ENCODE measurements at places on chromosomes 16 and 17.

GRCh38 chr16:28548306-28548802 lies 5.4 kb upstream of the SGF29 start:
- no peak for DNase-seq

- DNase-seq, result no peak
Observed at GRCh38 chr17:5123343-5124124, 7.7 kb downstream of the USP6 start.

DNA sequence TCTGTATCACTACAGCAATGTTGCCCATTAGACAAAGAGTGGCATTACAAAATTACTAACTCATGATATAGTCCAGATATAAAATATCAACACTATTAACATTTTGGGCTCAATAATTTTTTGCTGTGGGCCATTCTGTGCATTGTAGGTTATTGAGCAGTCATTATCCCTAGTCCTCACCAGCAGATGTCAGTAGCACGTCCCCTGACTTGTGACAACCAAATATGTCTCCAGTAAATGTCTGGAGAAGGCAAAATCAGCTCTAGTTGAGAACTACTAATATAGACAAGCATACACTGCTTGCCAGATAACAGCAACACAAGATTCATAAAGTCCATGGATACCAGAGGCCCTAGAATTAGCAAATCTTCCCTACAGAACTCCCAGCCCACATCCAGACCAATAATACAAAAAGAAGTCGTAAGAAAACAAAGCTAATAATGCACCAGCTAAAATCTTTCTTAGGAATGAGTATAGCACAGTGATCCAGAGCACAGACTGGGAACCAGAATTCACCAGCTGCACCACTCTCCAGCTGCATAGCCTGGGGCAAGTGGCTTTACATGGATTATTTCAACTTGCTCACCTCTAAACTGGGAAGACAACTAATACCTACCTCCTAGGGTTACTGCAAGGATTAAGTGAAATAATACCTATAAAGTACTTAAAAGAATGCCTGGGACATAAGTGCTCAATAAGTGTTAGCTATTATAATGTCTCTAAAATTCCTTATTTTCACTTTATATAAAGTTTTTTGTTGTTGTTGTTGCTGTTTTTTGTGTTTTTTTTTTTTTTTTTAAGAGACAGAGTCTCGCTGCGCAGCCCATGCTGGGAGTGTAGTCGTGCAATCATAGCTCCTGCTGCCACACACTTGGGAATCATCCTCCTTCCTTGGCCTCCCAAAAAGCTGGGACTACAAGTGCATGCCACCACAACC lies 23.7 kb downstream of the HELZ start:
- no peak for DNase-seq

DNA sequence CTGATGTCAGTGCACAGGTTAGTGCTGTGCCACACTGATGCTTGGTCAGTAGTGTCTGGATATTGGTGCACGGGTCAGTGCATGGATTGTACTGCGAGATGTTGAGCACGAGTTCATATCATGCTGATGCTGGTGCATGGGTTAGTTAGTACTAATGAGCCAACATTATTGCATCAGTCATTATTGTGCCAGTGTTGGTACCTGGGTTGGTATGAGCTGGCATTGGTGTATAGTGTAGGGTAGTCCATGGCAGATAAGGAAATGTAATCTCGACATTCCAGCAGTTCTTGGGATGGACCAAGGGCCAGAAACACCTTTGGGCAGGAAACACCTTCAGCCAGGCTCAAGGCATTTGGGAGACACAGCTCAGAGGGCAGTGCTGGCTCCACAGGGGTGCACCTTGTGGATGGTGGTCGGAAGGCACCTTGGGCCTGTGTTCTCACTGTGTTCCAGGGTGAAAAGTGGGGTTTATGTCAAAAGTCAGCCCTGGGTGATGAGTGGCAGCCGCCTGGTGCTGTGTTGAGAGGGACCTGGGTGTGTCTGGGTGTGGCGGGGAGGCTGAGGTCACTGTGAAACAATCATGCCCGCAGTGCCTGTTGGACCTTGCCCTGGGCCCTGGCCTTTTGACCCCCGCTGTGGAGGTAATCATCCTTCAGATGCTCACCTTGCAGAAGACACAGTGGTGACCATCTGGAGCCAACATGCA lies 100.7 kb upstream of the ZNF469 start:
- no peak for DNase-seq

DNA sequence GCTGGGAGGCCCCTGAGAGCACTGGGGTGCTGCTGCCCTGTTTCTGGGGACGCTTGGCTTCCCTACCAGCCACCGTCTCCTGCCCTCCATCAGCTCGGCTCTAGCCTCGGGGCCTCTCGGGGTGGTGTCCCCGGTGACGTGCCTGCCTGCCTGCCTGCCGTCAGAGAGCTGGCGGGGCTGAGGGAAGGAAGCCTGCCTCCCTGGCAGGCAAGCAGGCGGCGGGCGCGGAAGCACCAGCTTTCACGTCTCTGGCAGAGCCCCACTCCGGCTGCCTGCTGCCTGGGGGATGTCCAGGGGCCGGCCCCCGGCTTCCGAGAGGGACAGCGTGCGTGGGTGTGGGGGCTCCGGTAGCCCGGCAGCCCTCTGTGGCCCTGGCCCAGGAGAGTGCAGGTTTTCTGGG lies 9.3 kb downstream of the CENPX start:
- DNase-seq, result peak; percentile 65

- no peak for DNase-seq
Observed at GRCh38 chr16:22862046-22862445, 48.1 kb downstream of the HS3ST2 start.

DNA sequence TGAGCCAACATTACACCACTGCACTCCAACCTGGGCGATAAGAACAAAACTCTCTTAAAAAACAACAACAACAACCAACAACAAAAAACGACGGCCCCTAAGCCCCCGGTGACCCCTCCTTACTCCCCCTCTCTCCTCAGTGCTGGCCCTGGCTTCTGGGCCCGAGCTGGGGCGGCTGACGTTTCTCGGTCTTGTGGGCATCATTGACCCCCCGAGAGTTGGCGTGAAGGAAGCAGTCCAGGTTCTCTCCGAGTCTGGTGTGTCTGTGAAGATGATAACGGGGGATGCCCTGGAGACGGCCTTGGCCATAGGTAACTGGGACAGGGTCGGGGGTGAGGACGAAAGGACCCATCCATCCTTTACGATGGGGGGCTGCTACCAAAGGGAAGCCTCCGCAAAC lies 52.7 kb downstream of the MEAK7 start:
- no peak for DNase-seq

DNA sequence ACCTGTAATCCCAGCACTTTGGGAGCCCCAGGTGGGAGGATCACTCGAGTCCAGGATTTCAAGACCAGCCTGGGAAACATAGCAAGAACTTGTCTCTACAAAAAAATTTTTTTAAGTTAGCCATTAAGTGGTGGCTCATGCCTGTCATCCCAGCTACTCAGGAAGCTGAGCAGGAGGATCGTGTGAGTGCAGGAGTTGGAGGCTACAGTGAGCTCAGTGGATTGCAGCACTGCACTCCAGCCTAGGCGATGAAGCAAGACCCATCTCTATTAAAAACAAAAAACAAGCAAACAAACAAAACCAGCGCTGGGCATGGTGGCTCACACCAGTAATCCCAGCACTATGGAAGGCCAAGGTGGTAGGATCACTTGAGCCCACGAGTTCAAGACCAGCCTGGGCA lies 38.0 kb downstream of the HEATR3 start:
- DNase-seq, result no peak

GRCh38 chr17:28983286-28984230 lies 22.3 kb downstream of the SEZ6 start:
- DNase-seq, result no peak

- no peak for DNase-seq
Observed at GRCh38 chr17:31488264-31488981, 96.9 kb downstream of the RAB11FIP4 start.

- no peak for DNase-seq
Observed at GRCh38 chr17:1505586-1505985, 10.8 kb downstream of the INPP5K start.

DNA sequence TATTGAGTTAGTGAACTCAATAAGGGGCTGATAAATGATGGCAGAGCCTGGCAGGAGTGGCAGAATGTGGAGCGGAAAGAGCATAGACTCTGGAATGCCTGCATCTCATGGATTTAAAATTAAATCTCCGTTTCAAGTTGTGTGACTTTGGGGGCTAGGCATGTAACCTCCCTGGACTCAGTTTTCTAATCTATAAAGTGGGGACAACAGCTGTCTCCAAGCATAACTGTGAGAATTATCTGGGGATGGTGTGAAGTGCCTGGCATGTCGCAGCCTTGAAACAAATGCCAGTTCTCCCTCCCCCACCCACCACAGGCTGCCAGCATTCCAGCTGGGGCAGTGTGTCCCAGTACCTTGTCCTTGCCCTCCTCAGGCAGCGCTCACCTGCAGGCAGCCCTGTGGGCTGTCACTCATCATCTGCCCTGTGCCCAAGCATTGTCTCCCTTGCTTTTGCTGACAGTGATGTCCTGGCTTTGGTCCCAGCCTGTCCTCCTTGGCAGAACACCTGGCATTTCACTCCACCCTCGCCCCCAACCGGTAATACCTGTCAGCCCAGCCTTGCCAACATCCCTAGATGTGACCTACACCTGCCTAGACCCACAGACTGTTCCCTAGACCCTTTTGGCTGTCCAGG lies 129.6 kb downstream of the MRM1 start:
- no peak for DNase-seq

DNA sequence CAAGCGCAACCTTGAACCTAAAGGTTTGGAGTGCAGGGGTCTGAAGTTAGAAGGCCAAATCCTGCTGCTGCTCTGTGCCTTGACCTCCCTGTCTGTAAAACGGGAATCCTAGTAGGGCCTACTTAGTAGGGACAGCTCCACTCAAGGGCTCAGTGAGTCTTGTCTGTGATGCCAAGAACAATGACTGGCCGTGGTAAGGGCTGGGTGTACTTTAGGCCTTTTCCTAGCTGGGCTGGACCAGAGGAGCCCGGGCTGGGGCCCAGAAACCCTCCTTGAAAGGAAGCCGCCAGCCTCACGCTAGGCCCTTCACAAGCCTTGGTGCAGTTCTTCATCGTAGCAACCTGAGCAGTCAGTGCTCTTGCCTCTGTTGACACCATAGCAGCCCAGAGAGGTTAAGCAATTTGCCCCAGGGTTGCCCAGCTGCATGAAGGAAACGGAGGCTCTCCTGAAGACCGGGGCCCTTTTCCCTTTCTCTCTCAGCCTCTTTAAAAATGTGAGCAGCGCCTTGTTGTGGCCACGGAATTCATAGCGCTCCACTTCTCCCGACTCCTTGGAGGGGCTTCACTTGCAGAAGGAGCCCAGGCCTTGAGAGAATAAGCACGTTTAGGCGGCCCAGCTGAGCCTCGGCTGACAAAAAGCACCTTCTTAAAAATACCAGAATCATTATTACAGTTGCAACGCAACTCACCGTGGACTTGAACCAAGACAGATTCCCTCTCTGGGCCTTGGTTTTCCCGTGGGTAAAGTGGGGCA lies 4.4 kb downstream of the NECAB2 start:
- DNase-seq, result no peak

DNA sequence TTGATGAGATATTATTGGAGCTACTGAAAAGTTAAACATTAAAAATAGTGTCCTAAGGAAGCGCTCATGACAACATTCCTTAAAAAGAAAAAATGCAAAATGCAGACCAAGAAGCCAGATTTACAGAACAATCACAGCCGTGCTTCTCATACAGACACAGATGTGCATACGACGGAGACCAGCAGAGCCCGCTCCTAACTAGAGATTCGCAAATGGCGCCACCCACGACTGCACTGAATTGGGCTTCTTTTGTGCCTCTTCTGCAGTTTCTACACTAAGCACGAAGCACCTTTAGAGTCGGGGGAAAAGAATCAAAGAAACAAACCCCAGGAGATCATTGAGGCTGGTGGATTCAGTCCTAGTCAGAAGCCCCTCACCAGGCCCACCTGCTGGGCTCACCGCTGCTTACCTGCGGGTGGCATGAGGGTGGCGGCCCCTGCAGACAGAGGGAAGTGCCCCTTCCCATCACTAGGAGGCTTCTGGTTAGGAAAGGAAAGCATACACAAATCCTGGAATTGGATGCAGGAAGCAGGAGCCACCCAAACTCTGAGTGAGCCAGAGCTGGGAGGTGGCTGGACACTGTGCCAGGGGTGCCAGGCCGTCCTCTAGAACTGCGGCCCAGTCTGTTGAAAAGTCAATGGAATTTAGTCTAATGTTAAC lies 64.9 kb upstream of the CHMP6 start:
- DNase-seq, result no peak

GRCh38 chr17:76039121-76039520 lies 12.0 kb upstream of the EVPL start:
- DNase-seq, result no peak

DNA sequence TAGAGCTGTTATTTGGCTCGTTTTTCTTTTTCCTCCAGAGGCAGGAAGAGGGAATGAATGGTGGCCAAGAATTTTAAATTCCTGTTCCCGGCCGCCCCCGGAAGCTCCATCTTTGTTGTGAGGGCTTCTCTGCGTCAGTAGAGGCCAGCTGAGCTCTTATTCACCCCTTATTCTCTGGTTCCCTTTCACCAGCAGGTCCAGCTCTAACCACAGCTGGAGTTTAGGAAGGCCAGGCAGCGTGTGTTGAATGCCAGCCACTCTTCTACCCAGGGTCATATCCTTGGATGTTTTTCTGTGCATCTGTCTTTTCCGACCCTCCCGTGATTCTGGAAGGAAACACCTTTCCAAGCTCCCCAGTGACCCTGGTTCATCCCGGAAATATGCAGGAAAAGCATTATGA lies 570.5 kb downstream of the WWOX start:
- DNase-seq, result no peak

DNA sequence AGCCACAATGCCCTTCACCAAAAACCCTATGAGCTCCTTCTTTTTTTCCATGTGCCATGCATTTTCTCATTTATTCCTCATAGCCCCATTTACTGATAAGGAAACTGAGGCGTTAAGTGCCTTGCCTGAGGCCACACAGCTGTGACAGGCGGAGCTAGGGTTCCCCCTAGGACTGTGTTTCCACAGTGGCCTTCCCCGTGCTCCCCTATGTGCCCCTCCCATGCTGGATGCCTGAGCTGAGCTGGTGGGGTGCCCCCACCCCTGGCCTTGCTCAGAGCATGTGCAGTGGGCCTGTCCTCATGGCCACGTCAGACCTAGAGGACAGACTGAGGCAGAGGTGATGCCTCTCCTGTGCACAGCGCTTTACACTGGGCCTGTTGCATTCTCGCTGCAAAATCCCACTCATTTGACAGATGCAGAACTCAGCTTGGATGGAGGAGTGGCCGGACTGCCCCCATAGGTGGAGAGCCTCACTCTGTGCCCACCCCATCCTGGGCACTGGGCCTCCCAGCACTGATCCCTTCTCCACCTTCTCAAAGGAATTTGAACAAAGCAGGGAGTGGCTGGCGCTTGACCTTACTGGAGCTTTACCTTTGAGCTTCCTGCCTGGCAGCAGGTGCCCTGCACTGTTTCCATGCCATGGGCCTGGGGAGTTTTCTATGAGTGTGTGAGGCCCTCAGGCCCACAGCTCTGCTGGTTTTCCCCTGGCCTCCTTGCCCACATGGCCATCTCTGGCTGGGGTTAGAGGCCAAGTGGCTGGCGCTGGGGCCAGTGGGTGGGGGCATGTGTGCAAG lies 2.6 kb downstream of the MAP2K3 start:
- no peak for DNase-seq

- DNase-seq, result no peak
Observed at GRCh38 chr16:17420816-17421215, 49.9 kb downstream of the XYLT1 start.

GRCh38 chr17:16968786-16969185 lies 3.1 kb downstream of the TNFRSF13B start:
- no peak for DNase-seq

All from C1 segment of cervical spinal cord (tissue), 14 donors.